ENCODE measurements at places on chromosomes 6 and 20. TPM values are rescaled to one million over a fixed set of nuclear protein-coding genes. Genes with fewer than 3 reads are reported as not detected.

Gene RFX6
- not detected for total RNA-seq

Gene OPRM1
- not detected for total RNA-seq

DNA sequence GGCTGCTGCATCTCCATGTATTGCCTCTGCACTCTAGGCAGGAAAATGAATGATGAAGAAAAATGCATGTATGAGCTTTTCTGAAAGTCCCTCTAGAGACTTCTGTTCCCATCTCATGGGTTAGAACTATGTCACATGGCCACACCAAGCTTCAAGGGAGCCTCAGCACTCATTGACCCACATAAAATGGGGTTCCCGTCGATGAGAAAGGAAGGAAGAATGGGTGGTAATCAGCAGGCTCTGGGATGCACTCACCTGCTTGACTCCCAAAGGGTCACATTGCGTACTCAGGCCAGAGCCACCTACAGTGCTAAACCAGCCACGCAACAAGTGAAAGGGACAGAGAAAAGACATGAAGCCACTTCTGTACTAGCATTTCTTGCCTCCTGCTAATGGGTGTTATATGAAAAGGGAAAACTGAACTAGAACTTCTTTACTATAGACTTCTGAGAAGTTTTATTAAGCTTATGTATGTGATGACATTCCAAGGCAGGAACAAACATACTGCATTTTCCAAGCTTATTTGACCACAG lies 95.8 kb upstream of the GCM1 start:
- DNase-seq = no peak

DNA sequence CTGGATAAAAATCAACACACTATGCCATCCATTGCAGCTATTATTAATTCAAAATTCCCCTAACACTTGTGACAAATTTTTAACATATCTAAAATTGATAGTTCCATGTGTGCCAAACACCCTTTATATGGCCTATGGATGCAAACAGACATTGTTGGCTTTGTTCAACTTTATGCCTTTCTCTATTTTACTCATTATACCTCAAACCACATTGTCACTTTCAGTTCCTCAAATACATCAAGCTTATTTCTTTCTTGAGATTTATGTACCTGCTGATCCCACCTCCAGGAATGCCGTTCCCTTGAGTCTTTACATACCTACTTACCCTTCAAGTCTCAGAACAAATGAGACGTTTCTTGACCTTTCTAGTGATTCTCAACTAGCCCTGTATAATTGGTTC lies 193.5 kb upstream of the PLN start:
- DNase-seq = no peak

GRCh38 chr20:63280929-63281545 lies 8.4 kb downstream of the ARFGAP1 start:
- DNase-seq = no peak

DNA sequence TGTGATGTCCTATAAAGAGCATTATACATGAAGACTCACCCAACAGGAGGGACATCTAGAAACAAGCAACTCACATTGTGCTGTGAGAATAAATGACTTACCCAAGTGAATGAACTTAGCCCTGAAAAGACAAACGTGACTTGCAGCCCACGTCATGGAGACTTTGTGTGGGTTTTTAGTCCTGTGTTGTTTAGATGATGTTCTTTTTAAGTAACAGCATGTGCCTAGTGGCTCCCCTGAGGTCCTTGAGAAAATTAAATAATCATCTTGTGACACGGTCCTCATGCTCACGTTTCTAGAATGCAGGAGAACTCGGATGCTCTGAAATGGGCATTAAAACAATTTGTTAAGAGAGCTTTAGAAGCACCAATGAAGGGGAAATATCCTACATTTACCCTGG lies 165.1 kb downstream of the SASH1 start:
- DNase-seq = no peak
